ENCODE measurements at places on chromosomes 1 and 21.

- DNase-seq: no peak
Measured at GRCh38 chr1:198535631-198536030, 4.8 kb downstream of the ATP6V1G3 start.

GRCh38 chr1:78980511-78980910 lies 26.0 kb downstream of the ADGRL4 start:
- no peak for DNase-seq

DNA sequence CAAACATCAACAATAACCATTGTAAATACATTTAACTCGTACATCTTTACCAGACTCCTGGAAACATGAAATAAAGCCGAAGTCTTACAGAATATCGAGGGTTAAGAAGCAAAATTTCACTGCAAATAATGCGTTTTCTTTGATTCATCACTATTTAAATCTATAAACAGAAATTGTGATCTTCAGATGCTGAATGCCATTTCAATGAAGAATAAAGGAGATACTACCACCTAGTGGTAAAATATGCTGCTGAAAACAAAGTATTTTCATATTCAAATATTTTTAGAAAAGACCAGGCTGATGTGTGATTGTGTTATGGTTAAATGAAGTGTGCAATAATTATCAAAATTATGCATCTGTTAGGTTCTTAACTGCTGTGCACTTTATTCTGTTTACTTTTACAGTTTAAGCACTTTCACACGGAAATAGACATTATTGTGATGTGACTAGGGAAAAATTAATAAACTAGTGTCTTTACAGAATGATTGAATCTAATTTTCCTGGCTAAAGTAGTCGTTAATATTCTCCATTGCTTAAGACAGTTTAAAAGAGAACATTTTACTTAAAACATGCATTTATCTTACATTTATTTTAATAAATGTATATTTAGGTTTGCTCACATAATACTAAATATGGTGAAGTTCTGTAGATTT lies 1093.1 kb downstream of the MRPL39 start:
- no peak for DNase-seq

DNA sequence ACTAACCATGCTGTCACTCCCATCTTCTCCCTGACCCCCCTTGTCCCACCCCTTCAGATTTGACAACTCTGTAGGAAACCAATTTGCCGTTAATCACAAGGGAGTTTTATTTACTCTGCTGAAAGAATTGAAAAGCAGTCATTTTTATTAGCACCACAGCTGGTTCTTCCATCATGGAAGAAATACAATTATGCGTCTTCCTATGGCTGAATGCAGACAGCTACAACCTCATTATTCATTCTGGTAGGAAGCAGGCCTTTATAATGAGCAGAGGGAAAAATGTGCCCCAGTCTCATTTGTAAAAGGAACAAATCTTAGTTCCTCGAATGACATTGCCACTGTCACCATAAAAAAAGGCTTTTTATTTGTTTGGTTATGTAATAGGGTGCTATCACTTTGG lies 35.2 kb downstream of the JUN start:
- DNase-seq: no peak

DNA sequence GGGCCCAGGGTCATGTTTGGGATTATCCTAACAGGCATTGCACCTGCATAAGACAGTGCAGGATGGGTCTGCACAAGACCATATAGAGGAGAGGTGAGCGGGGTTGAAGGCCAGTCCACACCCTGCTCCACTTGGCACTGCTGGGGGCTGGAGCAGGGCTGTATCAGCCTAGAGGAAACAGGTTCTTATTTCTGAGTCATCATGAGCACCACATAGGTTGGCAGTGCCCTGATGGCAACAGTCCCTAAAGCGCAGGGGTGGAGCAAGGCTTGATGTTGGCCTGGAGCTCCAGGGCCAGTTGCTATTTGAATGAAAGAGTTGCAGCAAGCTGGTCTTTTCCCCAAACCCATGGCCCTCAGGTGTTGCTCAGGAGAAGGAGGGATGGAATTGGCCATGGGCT lies 29.8 kb upstream of the BMP8B start:
- no peak for DNase-seq

GRCh38 chr1:182607566-182607965 lies 3.4 kb upstream of the RGS16 start:
- no peak for DNase-seq

GRCh38 chr1:66375125-66375524 lies 158.8 kb upstream of the SGIP1 start:
- DNase-seq: no peak

GRCh38 chr1:27399251-27400025 lies 7.0 kb downstream of the GPR3 start:
- DNase-seq: no peak

DNA sequence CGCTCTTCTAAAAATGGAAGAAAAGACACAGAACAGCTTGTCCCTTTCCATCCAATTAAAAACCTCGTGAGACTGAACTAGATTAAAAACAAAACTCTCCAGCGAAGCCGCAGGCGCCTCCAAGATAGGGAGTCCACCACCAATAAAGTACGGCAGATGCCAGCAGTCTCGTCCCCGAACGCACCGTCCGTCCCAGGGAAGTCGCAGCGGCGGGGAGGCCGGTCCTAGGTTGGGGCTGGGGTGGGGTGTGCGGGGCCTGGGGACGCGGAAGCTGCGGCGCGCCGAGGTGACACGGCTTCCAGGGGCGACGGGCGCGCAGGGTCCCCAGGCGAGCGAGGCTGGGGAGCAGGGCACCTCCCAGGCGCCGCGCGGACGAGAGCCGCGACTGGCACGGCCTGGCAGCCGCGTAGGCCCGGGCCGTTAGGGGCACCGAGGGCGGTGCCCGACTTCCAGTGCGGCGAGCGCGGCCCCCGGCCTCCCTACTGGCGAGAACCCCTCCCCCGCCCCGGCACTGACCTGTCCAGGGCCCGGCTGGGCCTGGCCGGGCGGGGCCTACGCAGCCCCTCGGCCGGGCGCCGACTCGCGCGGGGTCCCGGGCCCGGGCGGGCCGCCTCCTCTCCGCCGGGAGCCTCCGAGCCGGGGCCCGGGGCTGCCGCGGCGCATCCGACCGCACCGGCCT lies 28.3 kb upstream of the A3GALT2 start:
- DNase-seq: peak; percentile 28
